ENCODE measurements at places on chromosomes 3 and 15.

GRCh38 chr3:56883828-56884227 is 82.1 kb upstream of the ARHGEF3 start:
- no peak for DNase-seq

GRCh38 chr15:37219211-37219701 is 118.9 kb upstream of the MEIS2 start:
- DNase-seq = no peak

- no peak for DNase-seq
Measured at GRCh38 chr3:38392604-38393163, 46.1 kb downstream of the XYLB start.

DNA sequence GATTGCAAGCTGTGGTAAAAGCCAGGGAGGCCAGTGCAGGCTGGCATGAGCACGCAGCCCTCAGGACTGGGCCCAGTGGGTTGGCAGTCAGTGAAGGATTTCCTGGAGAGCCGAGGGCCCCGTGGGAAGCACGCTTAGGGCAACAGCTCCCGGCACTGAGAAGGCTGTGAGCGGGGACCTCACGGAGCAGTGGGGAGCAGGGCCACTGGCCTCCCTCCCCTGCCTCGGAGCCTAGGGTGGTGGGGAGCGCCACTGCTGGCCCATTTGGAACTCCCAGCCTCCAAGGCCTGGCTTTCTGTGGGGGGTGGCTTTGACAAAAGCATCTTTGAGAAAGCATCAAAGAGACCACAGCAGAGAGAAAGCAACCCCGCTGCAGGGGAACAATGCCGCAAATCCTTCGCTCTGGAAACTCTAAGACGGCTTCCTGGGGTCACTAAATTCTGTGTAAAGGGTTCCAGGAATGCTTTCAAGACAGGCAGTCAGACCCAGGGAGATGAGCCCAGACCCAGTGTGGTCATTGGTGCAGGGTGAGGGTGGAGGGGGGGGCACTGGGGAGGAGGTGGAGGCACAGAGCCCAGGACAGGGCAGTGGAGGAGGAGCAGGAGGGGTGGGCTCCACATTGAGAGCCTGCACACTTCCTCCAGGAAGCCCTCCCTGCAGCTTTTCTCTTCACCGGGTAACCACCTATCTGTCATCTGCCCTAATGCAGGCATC is 9.5 kb upstream of the APBA2 start:
- no peak for DNase-seq

All from stimulated activated CD4-positive, alpha-beta T cell treated with anti-CD3 and anti-CD28 coated beads, TNF-alpha, amount 100 ng/mL, for 24 hours (primary cell).